H7 (cell line): ENCODE measurements at places on chromosomes 13 and 19. TPM values are rescaled to one million over a fixed set of nuclear protein-coding genes. Genes with fewer than 3 reads are reported as not detected.

DNA sequence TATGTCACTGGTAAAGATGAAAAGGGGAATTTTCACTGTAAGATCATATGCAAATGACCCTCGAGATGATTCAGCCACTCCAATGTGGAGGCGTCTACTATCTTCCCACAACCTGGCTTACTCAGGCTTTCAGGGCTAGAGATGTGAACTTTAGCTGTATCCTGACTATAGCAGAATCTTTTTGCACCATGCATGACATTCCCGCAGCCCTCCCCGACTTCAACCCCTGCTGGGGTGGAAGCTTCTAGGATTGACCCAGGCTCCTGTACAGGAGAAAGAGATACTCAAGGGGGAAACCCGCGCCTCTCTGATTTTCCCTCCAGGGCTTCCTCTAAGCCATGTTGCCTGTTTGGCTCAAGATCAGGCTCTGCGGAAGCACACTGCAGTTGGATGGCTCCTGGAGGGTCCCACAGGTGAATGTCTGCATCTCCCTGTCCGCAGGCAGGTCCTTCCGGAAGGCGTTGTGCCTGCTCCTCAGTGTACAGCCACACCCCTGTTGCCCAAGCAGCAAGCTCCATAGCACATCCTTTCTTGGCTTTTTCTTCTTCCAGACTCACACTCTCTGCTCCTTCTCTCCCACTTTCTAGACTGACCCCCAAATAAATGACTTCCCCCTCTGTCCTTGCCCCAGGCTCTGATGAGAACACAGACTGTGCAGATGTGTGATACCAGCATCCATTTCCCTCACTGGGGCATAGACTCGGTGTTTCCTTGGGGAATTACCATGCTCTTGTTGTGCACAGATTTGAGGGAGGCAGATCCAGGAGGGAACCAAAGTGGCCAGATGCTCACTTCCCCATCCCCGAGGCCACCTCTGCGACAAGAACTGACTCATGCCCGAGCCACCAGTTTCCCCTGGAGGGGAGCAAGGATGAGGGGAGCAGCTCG, 29.1 kb upstream of the POP4 start:
- DNase-seq: no peak

- DNase-seq: peak; percentile 98
These were observed 3.7 kb upstream of the SPIB start for GRCh38 chr19:50414864-50415660.

GRCh38 chr13:51006067-51006845, 96.7 kb downstream of the RNASEH2B start:
- no peak for DNase-seq

- DNase-seq: peak; percentile 79
These were observed 57.1 kb downstream of the IER2 start for GRCh38 chr19:13207237-13207845.

- no peak for DNase-seq
These were observed 16.8 kb downstream of the POLR1D start for GRCh38 chr13:27638521-27638920.

GRCh38 chr13:71864986-71865873, 1.8 kb downstream of the DACH1 start:
- peak; percentile 57 for DNase-seq

IRGQ gene
- total RNA-seq: 11.2 and 16.5 TPM in 2 replicates

SH2D3A gene
- 11.7 and 12.8 TPM in 2 replicates for total RNA-seq

ZNF709 gene
- 0.30 and 0.42 TPM in 2 replicates for total RNA-seq

CCDC194 gene
- total RNA-seq: 0.42 and 1.5 TPM in 2 replicates
